LHCN-M2 (cell line): ENCODE measurements at places on chromosomes 7 and 10.

DNA sequence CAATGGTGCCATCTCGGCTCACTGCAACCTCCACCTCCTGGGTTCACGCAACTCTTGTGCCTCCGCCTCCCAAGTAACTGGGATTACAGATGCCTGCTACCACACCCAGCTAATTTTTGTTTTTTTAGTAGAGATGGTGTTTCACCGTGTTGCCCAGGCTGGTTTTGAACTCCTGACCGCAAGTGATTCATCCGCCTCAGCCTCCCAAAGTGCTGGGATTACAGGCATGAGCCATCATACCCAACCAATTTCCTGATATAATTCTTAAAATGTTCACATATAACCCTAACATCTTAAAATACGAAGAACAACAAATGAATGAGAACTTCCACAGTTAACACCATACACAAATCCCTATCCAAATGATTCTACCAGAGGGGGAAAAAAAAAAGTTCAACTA, 31.2 kb downstream of the BAIAP2L1 start:
- DNase-seq: no peak

DNA sequence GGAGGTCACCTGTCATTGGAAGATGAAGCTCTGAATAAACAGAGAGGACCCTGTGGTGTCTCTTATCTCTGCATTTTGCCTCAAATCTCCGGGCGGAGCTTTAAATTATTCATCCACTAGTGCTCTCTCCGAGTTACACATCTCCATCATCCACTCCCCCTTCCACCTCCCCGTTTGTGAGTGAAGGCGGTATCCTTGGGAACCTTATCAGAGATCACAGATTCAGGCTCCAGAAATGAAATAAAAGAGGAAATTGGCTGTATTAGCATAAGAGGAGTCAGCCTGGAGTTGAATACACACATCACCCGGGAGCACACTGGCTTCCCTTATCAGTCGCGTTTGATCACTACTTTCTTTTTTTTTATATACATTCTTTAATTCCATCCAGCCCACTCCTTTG, 1184.8 kb downstream of the GATA3 start:
- DNase-seq: no peak

DNA sequence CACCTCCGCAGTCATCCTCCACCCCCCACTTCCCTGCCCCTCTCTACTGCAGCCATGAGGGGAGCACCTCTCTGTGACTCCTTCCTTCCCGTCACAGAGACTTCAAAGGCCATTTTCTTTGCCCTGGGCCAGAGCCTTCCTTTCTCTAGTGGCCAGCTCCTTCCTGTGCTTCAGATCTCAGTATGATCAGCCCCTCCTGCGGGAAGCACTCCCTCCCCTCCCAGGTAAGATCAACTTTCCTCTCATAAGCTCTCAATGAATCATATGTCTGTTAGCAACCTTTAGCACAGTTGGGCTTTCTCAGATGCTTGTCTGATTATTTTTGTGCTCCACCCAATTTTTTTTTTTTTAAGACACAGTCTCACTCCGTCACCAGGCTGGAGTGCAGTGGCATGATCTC, 241.0 kb upstream of the PRSS1 start:
- no peak for DNase-seq

DNA sequence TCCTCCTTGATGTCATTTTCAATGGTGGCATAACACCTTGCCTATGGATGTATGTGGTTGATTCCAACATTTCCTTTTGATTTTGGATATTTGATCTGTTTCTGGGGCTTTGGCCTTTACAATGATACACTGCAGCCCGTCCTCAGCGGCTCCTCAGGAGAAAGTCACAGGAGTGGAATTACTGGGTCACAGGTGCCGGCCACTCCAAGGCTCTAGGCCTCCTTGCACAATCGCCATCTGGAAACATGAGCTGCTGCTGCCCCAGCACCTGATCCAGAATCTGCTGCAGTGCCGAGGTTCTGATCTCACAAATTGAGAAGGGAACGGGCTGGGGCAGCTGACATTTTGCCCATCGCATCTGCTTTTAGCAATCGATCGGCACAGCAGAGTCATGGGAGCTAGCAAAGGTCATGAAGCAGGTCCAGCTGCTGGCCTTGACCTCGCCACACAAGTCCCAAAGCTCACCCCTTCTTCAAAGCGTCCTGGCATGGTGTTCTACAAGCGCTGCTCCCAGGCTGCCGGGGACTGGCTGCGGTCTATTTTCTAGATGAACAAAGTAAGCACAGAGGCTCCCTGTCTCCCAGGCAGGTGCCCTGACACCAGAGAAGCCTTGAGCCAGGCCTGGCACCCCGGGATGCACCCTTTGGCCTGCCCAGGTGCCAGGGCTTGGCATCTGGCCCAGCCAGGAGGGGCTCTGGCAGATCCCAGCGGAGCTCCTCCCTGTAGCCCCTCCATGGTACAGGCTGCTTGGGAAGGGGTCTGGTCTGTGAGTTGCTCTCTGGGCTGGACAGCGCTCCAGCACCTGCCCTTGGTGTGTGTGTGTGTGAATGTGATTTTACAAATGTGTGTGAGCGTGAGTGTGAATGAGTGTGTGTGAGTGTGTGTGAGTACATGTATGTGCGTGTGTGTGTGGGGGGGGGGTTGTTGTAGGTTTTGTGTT, 201.8 kb downstream of the GLRX3 start:
- DNase-seq: no peak

GRCh38 chr7:151008143-151008510, 16.2 kb downstream of the ATG9B start:
- no peak for DNase-seq

DNA sequence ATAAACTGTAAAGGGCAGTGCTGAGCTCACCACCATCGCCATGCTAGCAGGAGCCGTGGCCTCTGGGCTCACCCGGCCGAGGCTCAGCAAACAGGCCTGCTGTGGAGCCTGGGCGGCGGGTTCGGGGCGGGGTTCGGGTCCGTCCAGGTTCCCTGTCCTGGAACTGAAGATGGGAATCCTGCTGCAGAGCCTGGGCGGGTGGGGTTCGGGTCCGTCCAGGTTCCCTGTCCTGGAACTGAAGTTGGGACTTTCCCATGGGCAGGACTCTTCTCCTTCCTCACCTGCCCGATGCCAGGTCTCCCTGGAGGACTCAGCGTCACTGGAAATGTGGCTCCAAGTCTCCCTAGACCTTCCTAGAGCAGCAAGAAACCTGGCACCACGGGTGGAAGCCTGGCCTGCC, 36.6 kb downstream of the EN2 start:
- DNase-seq: no peak

DNA sequence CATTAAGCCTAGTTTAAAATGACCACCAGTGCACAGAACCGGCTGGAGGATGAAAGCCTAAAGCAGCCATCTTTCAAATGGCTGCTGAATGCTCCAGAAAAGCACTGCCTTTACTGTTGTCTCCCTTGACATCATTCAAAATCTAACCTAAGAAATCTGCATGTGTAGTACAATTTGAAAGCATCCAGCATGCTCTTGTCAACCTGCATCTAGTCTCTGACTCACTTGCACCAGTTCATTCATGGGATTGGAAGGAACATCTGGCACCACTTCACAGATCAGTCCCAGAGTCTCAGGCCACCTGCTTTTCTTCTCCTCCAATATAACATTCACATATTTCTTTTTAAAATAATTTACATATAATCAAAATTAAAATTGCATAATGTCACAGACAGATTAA, 76.2 kb downstream of the RNF133 start:
- DNase-seq: no peak

GRCh38 chr10:80588546-80588945, 50.8 kb downstream of the SH2D4B start:
- no peak for DNase-seq

DNA sequence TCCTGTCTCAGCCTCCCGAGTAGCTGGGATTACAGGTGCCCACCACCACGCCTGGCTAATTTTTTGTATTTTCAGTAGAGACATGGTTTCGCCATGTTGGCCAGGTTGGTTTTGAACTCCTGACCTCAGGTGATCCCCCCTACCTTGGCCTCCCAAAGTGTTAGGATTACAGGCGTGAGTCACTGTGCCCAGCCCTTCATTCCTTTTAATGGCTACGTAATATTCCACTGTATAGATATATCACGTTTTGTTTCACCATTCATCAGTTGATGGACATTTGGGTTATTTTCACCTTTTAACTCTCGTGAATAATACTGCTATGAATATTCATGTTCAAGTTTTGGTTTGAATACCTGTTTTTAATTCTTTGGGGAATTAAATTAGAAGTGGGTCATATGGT, 44.6 kb upstream of the CYCS start:
- no peak for DNase-seq

- no peak for DNase-seq
Measured at GRCh38 chr10:5493691-5494090, 5.7 kb downstream of the CALML5 start.

- DNase-seq: peak; percentile 67
Measured at GRCh38 chr7:18408461-18408860, 87.1 kb upstream of the HDAC9 start.

DNA sequence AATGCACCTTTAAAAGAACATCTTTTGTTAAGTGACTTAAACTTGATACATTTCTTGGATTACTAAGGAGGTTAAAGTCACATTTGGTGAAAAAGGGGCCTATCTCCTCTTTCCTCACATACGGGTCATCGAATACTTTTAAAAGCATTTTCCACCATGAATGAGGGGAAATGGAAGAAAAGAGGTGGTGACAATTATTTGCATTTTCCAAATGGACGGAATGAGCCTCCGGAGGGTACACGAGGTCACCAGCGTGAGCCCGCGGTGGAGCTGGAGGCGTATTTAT, 1.0 kb upstream of the BMPR1A start:
- DNase-seq: no peak

DNA sequence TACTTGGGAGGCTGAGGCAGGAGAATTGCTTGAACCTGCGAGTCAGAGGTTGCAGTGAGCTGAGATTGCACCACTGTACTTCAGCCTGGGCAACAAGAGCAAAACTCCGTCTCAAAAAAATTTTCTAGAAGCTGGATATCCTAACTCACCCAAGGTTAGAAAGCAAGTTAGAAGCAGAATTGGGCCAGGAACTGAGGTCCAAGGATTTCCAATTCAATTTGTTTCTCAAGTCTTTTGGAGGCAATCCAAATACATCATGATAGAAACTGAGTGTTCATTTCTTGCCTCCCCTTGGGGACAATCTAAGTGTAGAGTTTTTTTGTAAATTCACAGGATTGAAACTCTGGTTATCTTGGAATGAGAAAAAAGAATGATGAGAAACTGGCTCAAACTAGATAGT, 45.5 kb downstream of the LAMB1 start:
- no peak for DNase-seq

GRCh38 chr10:86888585-86889381, 68.6 kb downstream of the MMRN2 start:
- peak; percentile 79 for DNase-seq

GRCh38 chr7:151017370-151017952, 6.8 kb downstream of the ATG9B start:
- no peak for DNase-seq

DNA sequence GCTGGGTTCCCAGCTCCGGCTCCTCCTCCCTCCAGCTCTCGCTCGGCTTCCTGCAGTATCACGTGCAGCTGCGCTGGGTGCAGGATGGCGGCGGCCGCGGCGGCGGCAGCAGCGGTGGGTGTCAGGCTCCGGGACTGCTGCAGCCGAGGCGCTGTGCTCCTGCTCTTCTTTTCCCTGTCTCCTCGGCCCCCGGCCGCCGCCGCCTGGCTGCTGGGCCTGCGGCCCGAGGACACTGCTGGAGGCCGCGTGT, at the start of gene CNNM1:
Gene CNNM1 (plus strand): TSS at position 53 of the 250 bp plus-strand sequence. CDS start 32 bp downstream, at position 85.
- DNase-seq: no peak

- DNase-seq: no peak
Measured at GRCh38 chr10:125009661-125010161, 67.8 kb downstream of the ZRANB1 start.

GRCh38 chr10:78371136-78371535, 337.5 kb downstream of the RPS24 start:
- DNase-seq: no peak

DNA sequence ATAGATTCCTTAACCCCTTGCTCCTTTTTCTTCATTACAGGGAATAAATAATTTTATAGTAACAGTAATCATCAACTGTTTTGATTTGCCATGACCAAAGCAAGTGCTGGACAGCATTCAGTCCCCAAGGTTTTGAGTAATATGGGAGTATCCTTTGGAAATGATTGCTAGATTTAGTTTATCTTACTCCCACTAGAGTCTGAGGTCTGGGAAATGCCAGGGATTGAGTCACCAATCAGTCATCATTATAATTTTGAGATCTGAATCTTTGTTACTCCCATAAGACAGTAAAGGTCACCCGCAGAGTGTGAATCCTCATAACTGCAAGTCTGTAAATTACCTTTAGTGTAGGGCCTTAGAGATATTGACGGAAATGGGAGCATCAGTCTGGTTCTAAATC, 133.7 kb upstream of the SEMA3E start:
- peak; percentile 10 for DNase-seq

DNA sequence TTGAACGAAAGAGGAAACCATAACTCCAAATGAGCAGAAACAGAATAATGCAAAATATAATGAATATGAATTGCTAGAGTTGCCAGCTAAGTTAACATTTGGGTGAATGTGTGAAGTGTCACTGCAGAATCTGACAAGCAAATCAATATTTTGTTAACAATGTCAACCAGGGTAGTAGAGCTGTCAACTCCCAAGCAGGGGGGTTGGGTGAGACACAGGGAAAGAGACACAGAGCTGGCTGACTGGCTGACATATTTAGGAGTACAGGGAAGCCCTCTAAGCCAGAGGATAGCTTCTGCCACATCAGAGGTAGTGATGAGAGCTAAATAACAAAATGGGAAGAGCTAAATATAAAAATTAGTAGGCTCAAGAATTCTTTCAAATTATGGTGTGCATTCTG, 393.1 kb upstream of the KCND2 start:
- no peak for DNase-seq

GRCh38 chr10:8088504-8088903, 34.0 kb downstream of the GATA3 start:
- no peak for DNase-seq

DNA sequence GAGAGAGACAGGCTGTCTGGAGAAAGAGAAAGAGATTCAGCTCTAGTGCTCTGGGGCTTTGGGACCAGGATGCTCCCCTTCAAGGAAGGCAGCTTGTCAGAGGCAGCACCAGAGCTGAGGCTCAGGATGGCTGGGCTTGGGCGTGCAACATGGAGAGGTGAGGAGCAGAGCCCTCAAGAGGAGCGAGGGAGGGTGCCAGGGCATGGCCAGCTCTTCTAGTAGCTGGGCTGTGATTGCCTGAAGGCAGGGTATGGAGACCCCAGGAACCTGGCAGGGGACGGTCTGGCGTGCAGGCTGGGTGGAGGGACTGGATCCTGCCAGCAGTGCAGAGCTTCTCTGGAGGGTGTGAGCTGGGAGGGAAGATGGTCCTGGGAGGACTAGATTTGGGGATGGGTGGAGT, 40.2 kb downstream of the ANTXRL start:
- no peak for DNase-seq

DNA sequence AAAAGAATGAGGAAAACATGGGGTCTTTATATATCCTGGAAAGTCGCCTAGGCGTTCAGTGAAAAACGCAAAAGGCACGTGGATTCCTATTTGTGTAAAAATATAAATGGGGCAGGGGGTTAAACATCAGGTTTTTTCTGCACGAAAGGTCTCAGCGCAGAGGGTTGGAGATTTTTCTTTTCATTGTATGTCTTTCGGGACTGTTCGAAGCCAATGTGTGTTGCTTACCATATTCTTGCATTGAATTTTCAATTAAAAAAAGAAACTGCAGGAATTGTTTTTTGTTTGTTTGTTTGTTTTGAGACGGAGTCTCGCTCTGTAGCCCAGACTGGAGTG, 169.2 kb downstream of the UBE2H start:
- DNase-seq: no peak
